ENCODE measurements at places on chromosomes 3 and 15. TPM values are rescaled to one million over a fixed set of nuclear protein-coding genes. Genes with fewer than 3 reads are reported as not detected.

The CYP8B1 gene
- total RNA-seq: not detected

The GUCA1C gene
- not detected for total RNA-seq

The ISL2 gene
- not detected for total RNA-seq

The GABRR3 gene
- not detected for total RNA-seq

The SAMD7 gene
- not detected for total RNA-seq

The OR5K1 gene
- not detected for total RNA-seq

The GHSR gene
- not detected for total RNA-seq

The LDHAL6B gene
- total RNA-seq: not detected

The CLRN1 gene
- total RNA-seq: not detected

The TRMT10C gene
- 28.9 TPM for total RNA-seq

The TEX55 gene
- total RNA-seq: not detected

The CCDC39 gene
- not detected for total RNA-seq

The PDE12 gene
- 25.8 TPM for total RNA-seq

The FXR1 gene
- 89.6 TPM for total RNA-seq

The COL6A5 gene
- not detected for total RNA-seq

The CFAP100 gene
- not detected for total RNA-seq

The TTC14 gene
- total RNA-seq: 14.9 TPM

The SQOR gene
- total RNA-seq: 378 TPM

The FANCI gene
- 9.9 TPM for total RNA-seq

The SCN11A gene
- total RNA-seq: under 0.01 TPM

The GOLGA6C gene
- not detected for total RNA-seq

The KLHL40 gene
- total RNA-seq: not detected

The ESYT3 gene
- total RNA-seq: 0.43 TPM

The PPP2R3A gene
- 7.2 TPM for total RNA-seq

The MYO5C gene
- 8.9 TPM for total RNA-seq

The ANKUB1 gene
- total RNA-seq: 1.3 TPM

The TPM1 gene
- 749 TPM for total RNA-seq

The LINGO1 gene
- not detected for total RNA-seq

The TGM4 gene
- total RNA-seq: 0.48 TPM

The RASGRF1 gene
- total RNA-seq: not detected
